Mammary epithelial cell (primary cell): ENCODE measurements at places on chromosomes 1 and 21.

DNA sequence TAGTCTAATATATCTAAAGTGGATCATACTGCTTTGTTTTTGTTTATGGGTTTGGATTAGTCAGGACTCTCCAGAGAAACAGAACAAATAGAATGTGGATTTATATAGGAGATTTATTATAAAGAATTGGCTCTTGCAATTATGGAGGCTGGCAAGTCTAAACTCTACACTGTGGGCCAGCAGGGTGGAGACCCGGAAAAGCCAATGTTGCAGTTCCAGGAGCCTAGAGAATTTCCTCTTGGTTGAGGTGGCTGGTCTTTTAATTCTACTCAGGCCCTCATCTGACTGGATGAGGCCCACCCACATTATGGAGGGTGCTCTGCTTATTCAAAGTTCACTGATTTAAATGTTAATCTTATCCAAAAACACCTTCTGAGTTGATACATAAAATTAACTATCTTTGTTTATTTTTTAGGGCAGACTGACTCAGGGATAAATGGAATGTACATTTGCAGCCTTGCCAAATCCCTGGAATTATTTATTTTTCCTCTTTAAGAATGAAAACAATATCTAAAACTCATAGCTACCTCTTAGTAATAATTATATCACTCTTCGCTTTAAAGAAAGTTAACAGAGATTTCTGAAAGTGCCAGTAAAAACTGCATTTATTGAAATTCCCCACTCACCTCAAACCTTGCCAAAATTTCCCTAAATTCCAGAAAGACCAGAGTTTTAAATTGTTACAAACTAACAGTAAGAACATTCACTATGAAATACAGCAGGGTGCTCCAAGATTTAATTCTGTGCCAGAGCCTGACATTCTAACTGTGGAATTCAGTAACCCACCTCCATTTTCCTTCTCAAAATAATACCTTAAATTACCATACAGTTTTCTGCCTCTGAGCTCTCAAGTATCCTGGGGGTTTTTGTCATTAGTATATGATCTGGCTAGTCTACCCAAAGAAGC is 36.6 kb upstream of the SSX2IP start:
- DNase-seq = no peak

DNA sequence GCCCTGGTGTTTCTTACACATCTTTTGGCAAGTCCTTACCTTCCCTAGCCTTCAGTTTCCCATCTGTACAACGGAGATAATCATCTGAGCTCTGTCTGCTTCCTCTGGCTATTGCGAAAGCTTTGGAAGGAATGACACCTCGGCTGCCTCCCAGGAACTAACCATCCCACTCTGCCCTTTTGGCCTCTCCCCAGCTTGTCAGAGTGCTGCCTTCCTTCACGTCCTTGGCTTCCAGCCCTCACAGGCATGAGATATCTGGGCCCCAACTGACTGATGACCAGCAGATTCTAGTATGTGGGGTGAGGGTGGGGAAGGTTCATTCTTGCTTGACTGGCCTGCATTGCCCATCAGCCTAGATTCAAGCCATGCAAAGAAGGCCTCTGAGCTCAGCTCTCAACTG is 253.1 kb upstream of the FGGY start:
- peak; percentile 80 for DNase-seq

- no peak for DNase-seq
Observed at GRCh38 chr1:174965362-174966007, 34.3 kb upstream of the CACYBP start.

- DNase-seq = no peak
Observed at GRCh38 chr1:151435174-151435573, 24.1 kb downstream of the POGZ start.

- DNase-seq = no peak
Observed at GRCh38 chr1:167621780-167622313, 8.2 kb upstream of the RCSD1 start.

- peak; percentile 33 for DNase-seq
Observed at GRCh38 chr1:178126261-178126660, 32.4 kb downstream of the RASAL2 start.

- DNase-seq = no peak
Observed at GRCh38 chr21:20020026-20020425, 978.2 kb upstream of the NCAM2 start.

DNA sequence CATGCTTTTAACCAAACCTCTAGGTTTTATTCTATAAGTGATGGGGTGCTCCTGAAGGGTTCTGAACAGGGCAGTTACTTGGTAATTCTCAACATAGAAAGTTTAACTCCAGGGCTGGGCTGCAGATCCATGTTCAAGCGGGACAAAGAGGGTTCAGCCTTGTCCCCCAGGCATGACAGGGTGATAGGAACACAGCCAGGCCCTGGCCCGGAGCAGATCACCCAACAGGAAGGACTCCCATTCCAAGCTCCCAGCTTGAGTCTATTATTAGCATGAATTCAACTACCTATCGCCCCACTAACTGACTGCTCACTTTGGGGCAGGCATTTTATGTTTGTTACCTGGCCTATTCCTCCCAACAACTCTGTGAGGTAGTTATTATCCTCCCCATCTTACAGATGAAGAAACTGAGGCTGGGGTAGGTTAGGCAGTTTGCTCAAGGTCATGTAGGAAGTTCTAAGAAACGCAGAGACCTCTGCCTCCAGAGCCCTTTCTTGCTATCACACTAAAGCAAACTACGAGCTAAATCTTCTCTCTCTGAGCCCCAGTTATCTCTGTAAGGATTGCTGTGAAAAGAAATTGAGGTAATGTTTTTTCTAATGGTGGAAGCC is 14.5 kb downstream of the ASAP3 start:
- DNase-seq = no peak

DNA sequence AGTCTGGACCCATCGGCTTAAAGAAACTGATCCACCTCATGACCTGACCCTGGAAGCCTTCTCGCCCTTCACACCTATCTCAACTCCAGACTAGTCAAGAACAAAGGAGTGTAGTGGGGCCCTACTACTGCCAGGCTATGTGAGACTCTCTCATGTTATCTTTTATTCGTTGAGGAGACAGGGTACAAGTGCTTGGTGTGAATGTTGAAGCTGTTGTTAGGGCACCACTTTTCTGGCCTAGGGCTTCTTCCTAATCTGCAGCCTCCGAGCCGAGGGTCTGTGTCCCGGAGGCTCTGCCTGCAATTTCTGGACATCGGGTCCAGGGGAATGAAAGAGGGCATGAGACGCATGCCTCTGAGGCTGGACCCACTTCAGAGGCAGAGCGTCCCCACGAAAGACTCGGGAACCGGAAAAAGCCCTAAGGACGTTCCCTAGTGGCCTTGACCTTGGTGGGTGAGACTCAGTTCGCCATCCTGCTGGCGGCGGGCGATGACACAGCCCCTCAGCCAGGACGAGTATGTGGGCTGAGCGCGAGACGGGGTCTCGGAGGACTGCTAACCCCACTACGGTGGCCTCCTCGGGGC is 671 bp downstream of the DNAJC11 start:
- DNase-seq = peak; percentile 9

GRCh38 chr1:243447347-243447746 is 191.5 kb downstream of the SDCCAG8 start:
- DNase-seq = peak; percentile 18

DNA sequence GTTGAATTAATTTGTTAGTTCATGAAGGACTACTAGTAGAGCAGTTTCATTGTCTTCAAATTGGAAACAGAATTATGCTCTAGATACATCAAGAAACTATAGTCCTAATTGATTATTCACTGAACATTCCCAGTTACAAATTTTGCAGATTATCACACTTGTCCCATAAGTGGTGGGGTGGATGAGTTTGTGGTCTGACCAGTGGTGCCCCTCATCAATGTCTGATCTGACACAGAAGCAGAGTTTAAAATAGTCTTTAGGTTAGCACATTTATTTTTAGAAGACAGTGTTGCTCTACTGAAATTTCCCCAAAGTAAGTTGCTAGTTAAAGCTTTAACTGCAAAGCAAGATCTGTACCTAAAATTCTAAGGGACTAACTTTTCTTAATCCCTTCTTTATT is 42.9 kb downstream of the INKA2 start:
- DNase-seq = no peak

- DNase-seq = no peak
Observed at GRCh38 chr1:53087332-53088285, 25.6 kb downstream of the PODN start.

DNA sequence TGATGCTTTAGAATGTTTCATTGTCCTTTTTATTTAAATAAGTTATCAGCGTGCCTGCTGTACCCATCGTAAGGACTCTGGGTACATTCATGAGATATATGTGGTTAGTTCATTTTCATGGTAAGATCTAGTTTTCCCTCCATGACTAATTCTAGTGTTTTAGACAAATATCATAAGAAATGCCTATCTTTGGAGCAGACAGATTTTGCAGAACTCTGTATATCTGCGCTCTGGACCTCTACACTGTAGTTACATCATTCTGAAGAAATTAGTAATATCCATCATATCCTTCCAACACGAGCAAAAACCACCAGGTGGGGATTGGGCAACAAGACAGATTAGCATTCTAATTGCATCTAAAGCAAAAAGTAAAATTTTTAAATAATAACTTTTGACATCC is 499.2 kb downstream of the SETD4 start:
- no peak for DNase-seq

GRCh38 chr21:19029816-19030215 is 626.2 kb upstream of the TMPRSS15 start:
- no peak for DNase-seq

- peak; percentile 65 for DNase-seq
Observed at GRCh38 chr1:54287176-54287650, 87.2 kb downstream of the MRPL37 start.

GRCh38 chr1:24966724-24967346 is 36.8 kb upstream of the RUNX3 start:
- peak; percentile 74 for DNase-seq

- DNase-seq = no peak
Observed at GRCh38 chr1:109249654-109250401, 489 bp downstream of the CELSR2 start.

DNA sequence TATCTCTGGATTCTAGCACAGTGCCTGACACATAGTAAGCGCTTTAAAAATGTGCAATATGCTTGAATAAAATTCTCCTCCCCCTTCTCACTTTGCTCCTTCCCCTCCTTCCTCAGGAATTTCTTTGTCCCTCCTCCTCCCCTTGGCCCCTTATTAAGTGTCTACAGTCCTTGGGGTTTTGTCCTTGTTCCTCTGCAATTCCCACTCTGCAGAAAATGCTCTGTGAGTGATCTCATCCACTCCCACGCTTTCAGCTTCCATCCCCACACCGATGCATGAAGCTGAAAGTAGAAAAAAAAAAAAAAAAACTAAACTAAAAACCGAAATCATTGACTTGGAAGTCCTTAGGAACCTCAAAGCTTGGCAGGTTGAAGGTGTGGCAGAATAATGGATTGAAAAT is 273.6 kb downstream of the RRAGC start:
- DNase-seq = no peak
